Fibroblast of skin of left quadriceps (primary cell): ENCODE measurements at places on chromosomes 6 and 20.

DNA sequence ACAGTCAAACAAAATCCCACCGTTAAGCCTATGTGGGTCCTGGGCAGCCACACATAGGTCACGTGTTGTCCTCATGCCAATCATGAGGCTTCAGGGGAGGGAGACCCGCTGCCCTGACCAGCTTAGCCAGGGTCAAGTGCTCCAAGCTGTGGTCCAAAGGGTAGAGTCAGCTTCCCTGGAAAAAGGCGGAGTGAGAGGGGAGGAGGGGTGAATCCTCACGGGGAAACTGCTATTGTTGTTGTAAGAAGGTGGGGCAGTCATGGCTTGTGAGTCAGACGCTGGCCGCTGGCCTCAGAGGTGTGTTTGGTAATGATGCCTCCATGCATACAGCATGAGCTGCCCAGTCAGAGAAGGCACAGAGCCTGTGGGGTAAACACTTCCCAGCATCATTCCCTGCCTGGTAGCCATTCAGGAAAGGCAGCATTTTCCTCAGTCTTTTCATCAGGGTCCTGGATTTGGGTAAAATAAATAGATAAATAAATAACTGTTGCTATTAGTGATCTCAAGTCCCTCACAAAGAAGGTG, 8.7 kb downstream of the CST3 start:
- DNase-seq = no peak

DNA sequence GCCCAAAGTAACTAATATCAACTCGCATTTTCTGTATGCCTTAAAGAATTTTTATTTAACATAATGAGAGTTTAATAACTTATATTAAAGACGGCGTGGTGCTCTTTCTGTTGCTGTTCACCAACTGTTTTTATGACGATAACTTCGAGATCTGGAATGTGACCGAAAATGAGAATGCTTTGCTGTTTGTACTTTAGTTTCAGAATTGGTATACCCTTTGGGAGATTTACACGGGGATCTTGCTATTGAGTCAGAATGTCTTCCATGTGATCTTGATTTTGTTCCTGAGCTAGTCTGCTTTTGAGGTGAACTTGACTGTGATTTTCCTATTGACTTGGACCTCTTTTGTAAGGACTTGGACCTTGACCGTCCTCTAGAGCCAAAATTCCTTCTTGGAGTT, 17.9 kb downstream of the PNRC1 start:
- DNase-seq = no peak

GRCh38 chr6:140155451-140156126, 781.1 kb upstream of the CITED2 start:
- no peak for DNase-seq

GRCh38 chr20:17504066-17504897, 26.9 kb downstream of the BFSP1 start:
- DNase-seq = no peak

- no peak for DNase-seq
Measured at GRCh38 chr20:57313230-57313629, 16.4 kb upstream of the SPO11 start.
